NCI-H82 (cell line): ENCODE measurements at places on chromosomes 12 and 14.

GRCh38 chr14:93269341-93270068, 62.4 kb downstream of the UBR7 start:
- no peak for DNase-seq

GRCh38 chr14:55129428-55130195, 560 bp downstream of the LGALS3 start:
- DNase-seq: peak; percentile 25

- peak; percentile 93 for DNase-seq
Observed at GRCh38 chr12:110826592-110827200, 20.1 kb upstream of the CCDC63 start.

GRCh38 chr14:61928300-61928699, 166.1 kb downstream of the SNAPC1 start:
- no peak for DNase-seq

DNA sequence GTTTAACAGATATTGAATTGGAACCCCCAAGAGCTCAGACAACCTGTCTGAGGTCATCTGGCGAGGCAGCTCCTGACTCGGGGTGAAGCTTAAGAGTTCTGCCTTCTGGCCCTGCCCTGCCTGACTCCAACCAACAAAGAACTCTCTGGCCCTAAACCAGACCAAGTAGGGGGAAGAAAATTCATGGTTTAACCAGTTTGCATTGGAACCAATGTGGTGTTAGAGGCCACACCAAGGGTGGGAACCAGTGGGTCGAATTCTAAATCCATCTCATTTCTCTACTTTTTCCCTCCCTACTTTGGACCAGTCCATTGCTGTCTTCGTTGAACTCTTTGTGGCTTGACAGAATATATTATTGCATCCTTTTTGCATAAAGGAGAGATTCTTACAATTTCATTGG, 30.4 kb upstream of the GSG1 start:
- no peak for DNase-seq

DNA sequence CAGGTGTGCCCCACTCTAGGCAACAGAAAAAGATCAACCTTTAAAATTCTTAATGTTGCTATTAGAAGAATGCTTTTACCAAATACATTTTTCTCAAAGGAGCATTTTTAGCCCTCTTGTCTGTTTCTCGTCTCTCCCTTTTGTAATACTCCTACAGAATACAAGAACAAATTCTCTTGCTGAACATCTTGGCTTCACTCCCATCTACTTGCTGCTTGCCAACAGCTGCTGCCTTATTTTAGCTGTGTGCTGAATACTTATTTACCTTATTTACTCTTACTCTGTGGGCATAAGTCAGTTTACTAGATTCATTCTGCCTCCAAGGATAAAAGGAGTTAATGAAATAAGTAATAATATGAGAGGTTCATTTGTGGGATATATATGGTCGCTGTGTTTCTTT, 70.8 kb downstream of the POLR3B start:
- DNase-seq: no peak
